ENCODE measurements at places on chromosomes 2 and 18.
A peak's percentile ranks its signal among the peaks of the same experiment; 100 is the strongest.

DNA sequence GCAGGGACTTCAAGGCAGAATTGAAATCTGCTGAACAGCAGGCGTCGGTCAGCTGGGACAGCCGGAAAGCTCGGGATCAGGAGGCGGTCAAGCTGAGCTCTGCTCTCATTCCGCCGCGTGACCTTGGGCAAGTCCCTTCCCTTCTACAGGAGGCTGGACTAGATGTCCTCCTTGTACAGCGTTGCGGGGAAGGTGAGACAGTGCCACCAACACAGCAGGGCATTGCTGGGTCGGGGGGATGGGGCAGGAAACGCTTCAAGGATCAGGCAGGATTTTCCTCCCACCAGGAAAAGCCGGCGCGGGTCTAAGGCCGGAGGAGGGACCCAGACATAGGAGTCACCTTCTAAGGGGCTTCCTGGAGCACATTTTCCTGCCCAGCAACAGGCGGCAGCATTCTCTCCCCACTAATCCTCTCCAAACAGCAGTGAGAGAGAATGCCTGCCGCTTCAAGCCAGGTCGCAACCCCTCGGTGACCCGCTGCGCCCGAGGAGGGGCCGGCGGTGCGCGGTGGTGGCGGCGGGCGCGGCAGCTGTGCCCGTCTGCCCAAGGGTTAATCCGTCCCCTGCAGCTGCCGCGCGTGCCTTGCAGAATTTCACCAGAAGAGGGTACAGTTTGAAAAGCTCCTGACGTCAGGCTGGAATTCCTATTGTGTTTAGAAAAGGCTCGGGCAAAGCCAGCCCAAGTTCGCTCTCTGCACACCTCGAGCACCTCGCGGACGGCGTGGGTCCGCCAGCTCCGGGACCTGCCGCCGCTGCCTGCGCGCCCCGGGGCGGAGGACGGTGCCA, at the start of gene KCNF1:
KCNF1 (plus strand) TSS at position 644 of the 785 bp plus-strand sequence. CDS start 493 bp downstream, outside the sequence.
- H3K4me1 ChIP-seq: no peaks in the 10 kb centered on the region
- H3K27me3 ChIP-seq: no peaks in the 10 kb centered on the region
- peak within 1 kb of the TSS; percentile 45 for H3K4me3 ChIP-seq
- H3K36me3 ChIP-seq: no peaks in the 10 kb centered on the region
- H3K27ac ChIP-seq: no peak within 1 kb of the TSS
- no peak for DNase-seq

DNA sequence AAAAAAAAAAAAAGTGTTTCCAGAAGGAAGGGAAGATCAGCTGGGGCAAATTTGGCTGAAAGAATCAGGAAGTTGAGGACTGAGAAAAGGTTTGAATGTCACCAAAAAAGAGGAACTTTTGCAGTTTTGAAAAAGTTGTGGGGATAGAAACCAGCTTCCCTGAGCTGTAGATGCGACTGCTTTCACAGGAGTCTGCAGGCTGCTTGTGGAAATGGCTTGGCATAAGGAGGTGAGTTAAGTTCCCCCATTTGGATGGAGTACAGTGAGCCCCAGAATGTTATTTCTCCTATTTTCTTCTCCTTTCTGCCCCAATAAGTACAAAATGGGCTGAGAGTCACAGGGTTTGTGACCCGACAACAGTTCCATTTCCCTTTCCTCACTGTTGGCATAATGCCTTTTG, 16.5 kb upstream of the ME2 start:
- H3K4me3 ChIP-seq: no peak overlapping the region
- H3K27ac ChIP-seq: no peak overlapping the region
- H3K27me3 ChIP-seq: no peaks in the 10 kb centered on the region
- H3K36me3 ChIP-seq: no peaks in the 10 kb centered on the region

DNA sequence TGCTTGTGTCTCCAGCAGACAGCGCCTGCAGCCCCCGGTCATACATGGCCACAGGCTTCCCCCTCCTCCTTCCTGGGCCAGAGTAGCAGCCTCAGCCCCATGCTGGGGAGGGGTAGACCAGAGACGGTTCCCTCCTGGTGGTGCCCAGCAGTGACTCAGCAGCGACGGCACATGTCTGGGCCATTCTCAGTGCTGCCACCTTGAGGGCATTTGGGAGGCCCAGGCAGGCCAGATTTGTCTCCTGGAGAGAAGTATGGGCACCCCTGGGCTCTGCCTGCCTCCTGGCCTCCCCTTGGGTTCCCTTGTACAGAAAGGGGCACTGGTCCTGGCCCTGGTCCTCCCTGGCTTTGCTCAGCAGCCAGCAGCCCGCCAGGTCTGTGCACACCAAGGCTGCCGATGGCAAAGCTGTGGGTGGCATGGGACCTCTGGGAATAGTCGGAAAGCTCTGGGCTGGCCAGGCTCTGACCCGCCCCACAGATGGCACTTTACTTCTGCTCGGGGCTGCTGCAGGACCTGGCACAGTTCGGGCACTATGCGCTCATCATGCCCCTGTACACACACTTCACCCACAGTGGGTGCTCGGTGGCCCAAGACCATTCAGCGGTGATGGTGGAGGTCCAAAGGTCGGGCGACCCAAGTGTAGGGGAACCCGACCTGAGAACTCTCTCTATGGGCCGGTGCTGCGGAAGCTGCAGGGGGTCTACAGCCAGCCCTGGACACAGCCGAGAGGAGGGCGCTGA, 11.4 kb upstream of the ALPI start:
- H3K4me1 ChIP-seq: no peaks in the 10 kb centered on the region
- peak; percentile 48 for DNase-seq
- no peaks in the 10 kb centered on the region for H3K36me3 ChIP-seq
- H3K27ac ChIP-seq: no peak overlapping the region
- no peaks in the 10 kb centered on the region for H3K27me3 ChIP-seq
- H3K4me3 ChIP-seq: no peak overlapping the region

- H3K27ac ChIP-seq: no peak overlapping the region
- no peak overlapping the region for H3K4me3 ChIP-seq
- H3K4me1 ChIP-seq: no peaks in the 10 kb centered on the region
- H3K36me3 ChIP-seq: no peaks in the 10 kb centered on the region
- no peaks in the 10 kb centered on the region for H3K27me3 ChIP-seq
These were observed 498.5 kb upstream of the HS6ST1 start for GRCh38 chr2:128817171-128817570.

GRCh38 chr2:149132901-149133300, 94.4 kb downstream of the LYPD6B start:
- H3K4me1 ChIP-seq: no peaks in the 10 kb centered on the region
- H3K27me3 ChIP-seq: no peaks in the 10 kb centered on the region
- no peak overlapping the region for H3K4me3 ChIP-seq
- H3K36me3 ChIP-seq: no peaks in the 10 kb centered on the region
- no peak for DNase-seq
- H3K27ac ChIP-seq: no peak overlapping the region

- no peak overlapping the region for H3K27ac ChIP-seq
- no peaks in the 10 kb centered on the region for H3K27me3 ChIP-seq
- H3K36me3 ChIP-seq: no peaks in the 10 kb centered on the region
- no peak for DNase-seq
- H3K4me1 ChIP-seq: no peaks in the 10 kb centered on the region
These were observed 9.2 kb downstream of the G6PC2 start for GRCh38 chr2:168910330-168910729.

GRCh38 chr2:37080266-37080665, 3.9 kb downstream of the HEATR5B start:
- no peak overlapping the region for H3K27ac ChIP-seq
- H3K4me3 ChIP-seq: no peak overlapping the region
- H3K27me3 ChIP-seq: no peaks in the 10 kb centered on the region
- DNase-seq: no peak
- no peaks in the 10 kb centered on the region for H3K36me3 ChIP-seq

DNA sequence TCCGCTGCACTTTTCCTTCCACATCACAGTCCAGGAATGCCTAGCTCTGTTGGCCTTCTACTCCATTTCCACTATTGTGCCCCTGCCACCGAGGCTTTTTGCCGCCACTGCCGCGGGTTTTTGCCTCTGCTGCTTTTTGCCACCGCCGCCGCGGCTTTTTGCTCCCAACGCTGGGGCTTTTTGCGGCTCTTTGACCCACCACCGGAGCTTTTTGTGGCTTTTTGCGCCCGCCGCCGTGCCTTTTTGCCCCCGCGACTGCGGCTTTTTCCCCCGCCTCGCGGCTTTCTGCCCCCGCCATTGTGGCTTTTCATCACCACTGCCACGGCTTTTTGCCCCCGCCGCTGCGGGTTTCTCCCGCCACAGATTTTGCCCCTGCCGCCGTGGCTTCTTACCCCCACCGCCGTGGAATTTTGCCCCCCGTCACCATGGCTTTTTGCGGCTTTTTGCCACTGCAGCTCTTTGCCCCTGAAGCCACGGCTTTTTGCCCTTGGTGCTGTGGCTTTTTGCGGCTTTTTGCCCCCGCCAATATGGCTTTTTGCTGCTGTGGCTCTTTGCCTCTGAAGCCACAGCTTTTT, 2798.7 kb upstream of the TEKT4 start:
- no peaks in the 10 kb centered on the region for H3K36me3 ChIP-seq
- H3K27me3 ChIP-seq: no peaks in the 10 kb centered on the region
- no peak overlapping the region for H3K4me3 ChIP-seq
- no peak overlapping the region for H3K27ac ChIP-seq
- H3K4me1 ChIP-seq: no peaks in the 10 kb centered on the region

DNA sequence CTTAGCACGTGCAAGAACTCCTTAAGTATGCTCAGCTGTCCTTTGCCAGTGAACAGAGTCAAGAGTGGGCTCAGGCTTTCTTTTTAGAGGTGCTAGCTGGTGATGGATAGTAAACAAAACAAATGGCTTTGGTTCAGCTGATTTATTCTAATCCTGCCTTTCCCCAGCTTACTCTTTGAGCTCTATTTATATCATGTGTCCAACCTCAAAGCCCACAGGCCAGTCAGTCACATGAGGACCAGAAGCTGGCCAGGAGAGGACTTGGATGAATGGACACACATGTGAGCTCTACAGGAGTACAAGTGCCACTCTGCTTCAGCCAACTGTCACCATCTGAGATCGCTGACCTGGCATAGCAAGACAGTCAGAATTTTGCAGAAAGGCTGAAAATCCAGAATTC, 59.4 kb downstream of the STK39 start:
- peaks cover 26% of the 10 kb centered on the region for H3K4me1 ChIP-seq
- DNase-seq: no peak
- H3K27ac ChIP-seq: no peak overlapping the region
- H3K4me3 ChIP-seq: no peak overlapping the region

DNA sequence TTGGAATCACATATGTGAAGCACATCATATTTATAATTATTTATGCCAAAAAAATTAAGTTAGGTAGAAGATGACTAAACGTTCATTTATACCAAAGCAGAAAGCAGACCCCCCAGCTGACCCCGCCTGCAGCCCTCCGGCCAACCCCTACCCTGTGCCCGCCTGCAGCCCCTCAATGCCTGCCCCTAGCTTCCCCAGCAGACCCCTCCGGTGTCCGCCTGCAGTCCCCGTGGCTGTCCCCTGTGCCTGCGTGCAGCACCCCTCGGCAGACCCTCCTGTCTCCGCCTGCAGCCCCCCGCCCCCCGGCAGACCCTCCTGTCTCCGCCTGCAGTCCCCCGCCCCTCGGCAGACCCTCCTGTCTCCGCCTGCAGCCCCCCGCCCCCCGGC, 136.2 kb downstream of the NFATC1 start:
- no peaks in the 10 kb centered on the region for H3K36me3 ChIP-seq
- no peak overlapping the region for H3K27ac ChIP-seq
- DNase-seq: no peak
- no peak overlapping the region for H3K4me3 ChIP-seq
- H3K4me1 ChIP-seq: no peaks in the 10 kb centered on the region

DNA sequence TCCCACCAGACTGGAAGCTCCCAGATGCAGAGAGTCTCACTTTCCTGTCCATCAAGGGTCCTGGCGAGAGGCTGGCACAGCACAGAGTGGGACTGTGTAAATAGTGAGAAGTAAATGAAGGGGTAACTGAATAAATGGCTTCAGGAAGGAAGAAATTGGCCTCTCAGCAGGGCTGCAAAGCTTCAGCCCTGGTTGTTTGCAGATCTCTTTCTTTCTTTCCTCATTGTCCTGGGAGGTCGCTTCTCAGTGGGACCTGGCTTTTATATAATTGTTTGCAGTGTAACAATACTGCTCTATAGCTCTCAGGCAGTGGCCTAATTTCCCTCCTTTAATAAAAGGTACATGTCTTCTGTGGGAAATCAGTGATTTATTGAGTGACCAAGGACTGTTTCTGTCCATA, 74.9 kb upstream of the GPR45 start:
- DNase-seq: no peak
- no peaks in the 10 kb centered on the region for H3K4me1 ChIP-seq
- H3K27me3 ChIP-seq: no peaks in the 10 kb centered on the region
- H3K27ac ChIP-seq: no peak overlapping the region
- no peak overlapping the region for H3K4me3 ChIP-seq

DNA sequence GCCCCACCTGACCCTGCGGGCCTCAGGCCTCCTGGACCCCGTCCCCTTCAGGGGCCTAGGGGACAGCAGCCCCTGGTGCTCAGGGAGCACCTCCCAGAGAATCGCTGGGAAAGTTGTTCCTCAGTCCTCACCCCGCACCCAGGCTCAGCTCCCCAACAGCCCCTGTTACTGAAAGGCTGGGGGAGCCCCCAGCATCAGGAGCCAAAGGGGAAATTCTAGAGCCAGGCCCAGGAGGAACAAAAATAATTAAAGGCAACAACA, 76.0 kb downstream of the MEX3C start:
- H3K27me3 ChIP-seq: no peaks in the 10 kb centered on the region
- no peak overlapping the region for H3K27ac ChIP-seq
- no peaks in the 10 kb centered on the region for H3K4me1 ChIP-seq
- H3K36me3 ChIP-seq: no peaks in the 10 kb centered on the region

DNA sequence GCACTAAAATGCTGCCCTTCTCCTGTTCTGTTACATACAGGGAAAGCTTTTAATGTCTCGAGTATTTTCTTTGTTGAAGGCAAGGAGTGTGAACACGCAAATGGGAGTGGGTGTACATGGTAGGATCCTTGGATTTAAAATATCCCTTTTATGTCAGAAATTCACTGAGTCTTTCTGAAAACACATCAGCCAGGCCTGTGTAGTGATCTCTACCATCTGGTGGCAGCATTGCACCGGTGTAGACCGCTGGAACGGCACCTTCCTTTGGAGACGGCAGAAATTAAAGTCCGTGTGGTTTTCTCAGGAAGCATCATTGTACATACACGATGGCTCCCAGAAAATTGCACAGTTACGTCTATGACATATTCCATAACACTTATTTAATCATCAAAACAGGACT, 515.8 kb downstream of the GALR1 start:
- H3K27ac ChIP-seq: no peak overlapping the region
- H3K4me3 ChIP-seq: no peak overlapping the region
- no peak for DNase-seq
- H3K36me3 ChIP-seq: no peaks in the 10 kb centered on the region
- no peaks in the 10 kb centered on the region for H3K4me1 ChIP-seq

- H3K27me3 ChIP-seq: no peaks in the 10 kb centered on the region
- no peaks in the 10 kb centered on the region for H3K4me1 ChIP-seq
- no peak overlapping the region for H3K4me3 ChIP-seq
- no peaks in the 10 kb centered on the region for H3K36me3 ChIP-seq
- DNase-seq: no peak
These were observed 241.2 kb downstream of the SEPTIN10 start for GRCh38 chr2:109372614-109373013.

DNA sequence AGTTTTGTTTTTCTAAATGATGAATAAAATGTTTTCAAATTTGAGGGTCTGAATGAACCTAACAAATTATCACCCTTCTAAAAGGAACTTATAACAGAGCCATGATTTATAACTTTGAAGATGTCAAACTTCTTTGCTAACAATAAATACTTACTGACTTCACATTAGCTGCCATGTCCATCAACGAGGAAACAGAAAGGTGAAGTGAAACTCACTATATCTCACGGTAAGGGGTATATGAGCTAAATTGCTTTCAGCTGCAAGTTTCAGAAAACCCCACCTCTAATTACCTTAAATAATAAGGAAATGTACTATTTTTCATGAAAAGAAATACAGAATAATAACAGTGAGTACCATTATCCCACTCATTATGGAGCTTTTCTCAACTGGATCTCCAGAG, 350.8 kb upstream of the NT5C1B start:
- no peak overlapping the region for H3K4me3 ChIP-seq
- H3K27ac ChIP-seq: no peak overlapping the region
- no peak for DNase-seq

- no peaks in the 10 kb centered on the region for H3K4me1 ChIP-seq
- no peak overlapping the region for H3K4me3 ChIP-seq
- H3K36me3 ChIP-seq: no peaks in the 10 kb centered on the region
- no peaks in the 10 kb centered on the region for H3K27me3 ChIP-seq
These were observed 11.1 kb upstream of the KLHL30 start for GRCh38 chr2:238127165-238128060.

All from pancreas (tissue), 10 donors.